ENCODE measurements at places on chromosomes 1 and 21. TPM values are rescaled to one million over a fixed set of nuclear protein-coding genes. Genes with fewer than 3 reads are reported as not detected.

GRCh38 chr1:92065042-92065441, 10.2 kb downstream of the SETSIP start:
- DNase-seq, result no peak

GRCh38 chr1:153536012-153536670, 350 bp upstream of the S100A6 start:
- peak; percentile 58 for DNase-seq

GRCh38 chr21:20260124-20260523, 738.1 kb upstream of the NCAM2 start:
- DNase-seq, result no peak

GRCh38 chr1:182681568-182681912, 2.8 kb downstream of the RGS8 start:
- no peak for DNase-seq

DNA sequence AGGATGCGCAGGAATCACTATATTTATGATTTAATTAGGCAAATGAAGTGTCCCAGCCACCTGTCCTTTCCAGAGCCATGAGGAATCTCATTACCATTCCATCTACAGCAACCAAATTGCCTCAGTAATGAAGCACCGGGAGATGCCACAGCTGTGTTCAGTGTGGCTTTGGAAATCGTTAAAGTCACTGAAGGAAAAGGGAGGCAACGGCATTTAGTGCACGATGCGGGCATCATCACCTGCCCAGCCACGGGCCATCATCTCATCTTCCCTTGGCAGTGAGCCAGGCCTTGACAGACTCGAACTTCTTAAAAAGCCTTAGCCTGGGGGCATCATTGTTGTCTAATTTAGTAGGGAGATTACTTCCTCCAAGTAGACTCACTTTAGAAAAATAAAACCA, 67.8 kb downstream of the CNIH3 start:
- DNase-seq, result peak; percentile 51

DNA sequence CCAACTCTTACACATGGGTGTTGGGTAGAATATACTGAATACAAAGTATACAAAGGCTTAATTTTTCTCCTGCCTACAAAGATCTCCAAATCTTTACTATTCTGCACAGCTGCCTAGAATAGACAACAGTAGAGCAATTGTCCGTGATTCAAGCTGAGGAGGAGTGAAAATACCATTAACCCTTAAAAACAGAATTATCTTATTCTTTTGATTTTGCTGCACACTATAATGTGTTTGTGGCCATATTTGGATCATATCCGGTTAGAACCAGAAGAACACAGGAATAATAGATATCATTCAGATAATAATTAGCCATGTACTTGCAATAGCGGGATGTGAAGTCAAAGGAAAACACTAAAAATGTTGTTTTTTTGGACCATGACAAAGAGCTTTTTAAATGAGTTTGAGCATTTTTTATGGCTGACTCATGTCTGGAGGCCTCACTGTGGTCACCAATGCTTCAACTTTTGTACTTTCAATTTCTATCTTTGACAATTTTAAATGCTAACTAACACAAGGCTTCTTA, 197.6 kb upstream of the FOXD3 start:
- no peak for DNase-seq

DNA sequence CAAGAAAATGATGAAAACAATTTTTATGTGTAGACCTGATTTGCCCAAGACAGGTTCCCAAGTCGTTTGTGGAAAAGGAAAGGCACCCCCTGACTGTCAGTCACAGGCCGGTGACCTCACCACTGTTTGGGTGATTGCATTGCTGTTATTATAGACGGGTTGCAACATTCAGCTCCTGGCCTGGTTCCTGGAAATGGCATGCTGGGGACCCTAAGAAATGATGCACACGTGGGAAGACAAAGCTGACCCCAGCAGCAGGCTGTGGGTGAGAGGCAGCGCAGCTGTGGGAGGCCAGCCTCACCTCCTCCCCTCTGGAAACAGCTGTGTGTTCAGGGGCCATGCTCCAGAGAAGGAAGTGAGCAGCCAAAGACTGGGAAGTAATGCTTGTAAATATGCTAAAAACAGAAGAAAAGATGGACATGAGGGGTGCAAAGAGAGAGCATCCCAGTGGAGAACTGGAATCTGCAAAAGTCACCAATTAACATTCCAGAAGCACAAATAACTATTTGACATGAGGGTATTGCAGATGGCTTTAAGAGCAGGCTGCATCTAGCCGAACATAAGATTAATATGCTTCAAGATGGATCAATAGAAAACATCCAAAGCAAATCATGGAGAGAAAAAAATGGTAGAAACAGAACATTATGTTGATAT, 23.4 kb upstream of the ABCG1 start:
- DNase-seq, result no peak

DNA sequence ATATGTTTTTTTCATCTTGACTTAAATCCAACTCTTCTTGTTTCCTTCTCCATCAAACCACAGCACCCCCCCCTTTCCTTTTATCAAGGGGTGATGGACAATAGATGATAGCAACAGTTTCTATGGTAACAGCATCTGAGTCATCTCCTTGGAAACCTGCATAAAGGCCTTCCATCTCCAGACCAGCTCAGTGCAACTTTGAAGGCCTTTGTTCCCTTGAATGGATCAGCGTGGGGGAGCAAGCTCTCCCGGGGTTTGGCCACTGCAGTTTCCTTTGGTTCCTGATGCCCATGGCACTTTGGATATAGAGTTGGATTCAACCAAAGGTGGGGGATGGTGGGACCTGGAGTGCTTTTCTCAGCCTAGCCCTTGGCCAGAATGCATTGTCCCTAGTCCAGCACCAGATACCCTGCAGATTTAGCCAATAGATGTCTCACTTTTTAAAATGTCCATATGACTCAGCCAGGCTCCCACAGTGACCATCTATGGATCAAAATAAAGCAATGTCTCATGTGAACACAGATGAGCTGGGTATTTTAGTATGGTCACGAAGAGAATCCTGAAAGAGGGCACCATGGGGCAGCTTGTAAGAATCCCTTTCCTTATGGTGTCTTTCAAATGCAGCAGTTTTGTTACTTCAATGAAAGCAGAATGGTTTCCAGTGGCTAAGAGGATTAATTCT, 127.7 kb downstream of the SPATA46 start:
- DNase-seq, result no peak

- peak; percentile 71 for DNase-seq
Measured at GRCh38 chr1:206461602-206462455, 8.4 kb upstream of the IKBKE start.

DNA sequence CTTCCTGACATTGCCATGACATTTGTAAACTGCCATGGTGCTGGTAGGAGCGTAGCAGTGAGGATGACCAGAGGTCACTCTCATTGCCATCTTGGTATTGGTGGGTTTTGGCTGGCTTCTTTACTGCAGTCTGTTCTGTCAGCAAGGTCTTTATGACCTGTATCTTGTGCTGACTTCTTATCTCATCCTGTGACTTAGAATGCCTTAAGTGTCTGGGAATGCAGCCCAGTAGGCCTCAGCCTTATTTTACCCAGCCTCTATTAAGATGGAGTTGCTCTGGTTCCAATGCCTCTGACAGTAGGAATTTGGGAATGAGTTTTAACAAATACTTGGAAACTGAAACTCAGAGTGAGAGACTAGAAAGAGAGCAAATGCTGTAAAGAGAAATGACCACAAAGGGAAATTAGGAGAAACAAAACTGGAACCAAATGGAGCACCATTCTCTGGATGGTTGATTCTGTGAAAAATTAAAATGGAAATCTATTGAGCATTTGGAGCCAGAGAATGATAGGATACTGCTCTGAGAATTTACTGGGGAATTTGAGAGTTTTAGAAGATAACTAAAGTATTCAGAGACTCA, 50.1 kb upstream of the RHOU start:
- no peak for DNase-seq

GRCh38 chr1:243598433-243598832, 251.6 kb downstream of the AKT3 start:
- DNase-seq, result no peak

DNA sequence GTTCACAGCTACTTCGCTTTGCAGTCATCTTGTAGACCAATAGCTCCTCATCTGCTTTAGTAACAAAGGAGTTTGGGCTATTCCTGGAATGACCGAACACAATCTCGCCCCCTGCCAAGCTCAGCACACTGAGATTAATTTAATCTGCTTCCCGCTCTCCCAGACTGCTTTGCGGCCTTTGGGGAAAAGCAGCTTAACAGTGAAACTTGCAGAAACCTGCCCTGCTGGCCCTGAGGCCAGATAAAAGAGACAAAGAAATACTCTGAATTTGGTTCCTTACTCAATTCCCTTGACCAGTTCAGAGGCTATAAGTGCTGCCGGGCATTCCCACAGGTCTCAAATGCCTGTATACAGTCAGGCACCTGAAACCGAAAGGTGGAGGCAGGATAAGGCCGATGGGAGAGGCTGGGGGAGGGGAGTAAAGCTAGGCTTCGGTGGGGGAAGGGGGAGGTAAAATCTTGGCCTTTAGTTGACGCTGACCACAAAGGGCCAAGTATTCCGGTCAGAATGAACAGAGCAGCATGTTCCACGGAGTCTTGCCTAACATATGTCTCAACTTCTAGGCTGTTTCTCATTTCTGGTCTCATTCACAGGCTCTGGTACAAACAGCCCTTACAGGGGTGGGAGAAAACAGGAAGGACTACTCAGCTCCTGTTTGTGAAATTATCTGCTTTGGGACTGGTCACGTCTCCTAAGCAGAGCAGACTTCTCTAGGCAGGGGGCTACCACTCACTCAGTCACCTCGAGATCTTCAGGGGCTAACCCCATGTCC, 17.7 kb upstream of the A3GALT2 start:
- no peak for DNase-seq

- DNase-seq, result no peak
Measured at GRCh38 chr1:203206129-203206687, 19.7 kb upstream of the CHI3L1 start.

DNA sequence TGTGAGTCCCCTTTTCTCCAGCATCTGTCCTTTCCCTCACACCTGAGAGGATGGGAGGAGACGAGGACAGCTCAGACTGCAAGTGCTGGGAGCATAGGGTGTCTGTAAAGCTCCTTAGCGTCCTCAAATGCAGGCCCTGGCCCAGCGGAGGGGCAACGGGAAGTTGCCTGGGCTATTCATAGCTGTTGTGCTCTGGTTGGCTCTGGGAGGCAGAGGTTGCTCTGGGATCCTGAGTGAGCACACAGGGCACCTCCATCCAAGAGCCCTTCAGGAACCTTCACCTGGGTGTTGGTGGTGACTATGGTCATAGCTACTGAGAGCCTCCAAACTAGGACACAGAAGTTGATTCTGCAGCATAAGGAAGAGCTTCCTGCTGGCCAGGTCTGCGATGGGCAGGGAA, 2.6 kb downstream of the PADI1 start:
- DNase-seq, result no peak

DNA sequence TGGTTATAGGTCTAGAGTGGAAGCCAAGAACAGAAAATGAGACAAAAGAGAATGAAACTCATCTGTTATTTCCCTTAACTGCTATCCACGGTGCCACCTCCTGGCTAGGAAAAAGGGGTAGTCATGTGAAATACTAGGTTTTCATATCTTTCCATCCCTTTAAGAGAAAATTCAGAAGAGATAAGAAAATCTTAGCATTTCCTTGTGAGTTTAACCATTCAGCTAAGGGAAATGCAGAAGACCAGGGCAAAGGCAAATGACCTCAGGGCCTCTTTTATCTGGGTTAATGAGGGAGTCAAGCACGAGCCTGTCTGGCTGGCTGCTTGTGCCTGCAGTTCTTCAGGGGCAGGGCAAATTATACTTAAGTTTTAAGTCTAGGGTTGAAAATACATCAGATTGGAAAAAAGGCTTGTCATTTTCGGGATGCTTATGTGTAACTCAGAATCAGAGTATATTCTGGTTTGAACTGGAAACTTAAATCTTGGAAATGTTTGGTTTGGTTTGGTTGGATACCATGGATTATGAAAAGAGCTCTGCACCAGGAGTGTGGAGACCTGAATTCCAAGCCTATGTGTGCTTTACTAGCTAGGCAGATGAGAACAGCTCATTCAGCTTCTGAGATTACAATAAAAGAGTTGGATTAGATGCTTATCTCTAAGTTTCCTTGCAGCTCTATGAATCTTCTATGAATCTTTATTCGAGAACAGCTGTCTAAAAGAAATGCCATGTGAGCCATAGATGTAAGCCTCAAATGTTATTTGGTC, 19.9 kb downstream of the NIBAN1 start:
- DNase-seq, result no peak

GRCh38 chr1:195345149-195345548, 1263.1 kb downstream of the KCNT2 start:
- DNase-seq, result no peak

GRCh38 chr1:55314740-55315139, 99.6 kb upstream of the USP24 start:
- no peak for DNase-seq

DNA sequence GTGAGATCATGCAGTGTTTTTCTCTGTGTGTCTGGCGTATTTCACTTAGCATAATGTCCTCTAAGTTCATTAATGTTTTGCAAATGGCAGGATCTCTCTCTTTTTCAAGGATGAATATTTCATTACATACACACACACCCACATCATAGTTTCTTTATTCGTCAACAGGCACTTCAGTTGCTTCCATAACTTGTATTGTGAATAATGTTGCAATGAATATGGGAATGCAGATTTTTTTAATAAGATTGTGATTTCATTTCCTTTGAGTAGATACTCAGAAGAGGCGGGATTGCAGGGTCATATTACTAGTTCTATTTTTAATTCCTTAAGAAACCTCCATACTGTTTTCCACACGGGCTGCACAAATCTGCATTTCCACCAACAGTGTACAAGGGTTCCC, 134.0 kb downstream of the CLEC20A start:
- DNase-seq, result no peak

- DNase-seq, result peak; percentile 58
Measured at GRCh38 chr21:43712268-43712942, 6.5 kb upstream of the PDXK start.

DNA sequence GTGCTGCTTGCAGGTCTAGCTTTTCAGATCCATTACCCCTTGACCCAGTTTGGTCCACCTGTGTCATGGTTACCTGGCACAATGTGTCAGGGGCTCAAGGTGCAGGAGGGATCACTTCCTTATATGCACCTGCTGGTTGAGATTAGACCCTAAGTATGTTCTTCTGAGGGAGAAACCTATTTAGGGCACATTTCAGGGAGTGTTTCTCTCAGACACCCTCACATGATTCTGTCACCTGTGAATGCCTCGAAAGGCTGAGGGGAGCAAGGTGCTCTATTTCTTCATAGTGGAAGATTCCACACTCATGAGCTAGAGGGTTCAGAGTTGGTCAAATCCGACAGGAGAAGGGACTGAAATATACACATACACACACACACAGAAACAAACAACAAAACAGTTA, 15.5 kb downstream of the HSD3B2 start:
- no peak for DNase-seq

The ZNF691 gene
- polyA plus RNA-seq, result 21.2 TPM

The KDM5B gene
- 108 TPM for polyA plus RNA-seq

The FAM43B gene
- polyA plus RNA-seq, result 1.00 TPM

The OPRD1 gene
- 0.52 TPM for polyA plus RNA-seq

The CFAP141 gene
- polyA plus RNA-seq, result not detected

The TINAGL1 gene
- polyA plus RNA-seq, result 31.0 TPM

The TNFRSF1B gene
- polyA plus RNA-seq, result 4.4 TPM

The GPR52 gene
- polyA plus RNA-seq, result not detected

The IFI44 gene
- polyA plus RNA-seq, result 21.8 TPM

The ORC1 gene
- 10.4 TPM for polyA plus RNA-seq

The PROK1 gene
- polyA plus RNA-seq, result 0.17 TPM

Data from left kidney (tissue), 8 donors.